Breast epithelium (tissue), 4 donors: ENCODE measurements at places on chromosomes 5 and 9. TPM values are rescaled to one million over a fixed set of nuclear protein-coding genes. Genes with fewer than 3 reads are reported as not detected.

The SERF1B gene
- total RNA-seq = 41.3 TPM

The PCDHAC2 gene
- 2.6 TPM for total RNA-seq

The MEGF10 gene
- total RNA-seq = 2.3 TPM

The ZSWIM6 gene
- 11.2 TPM for total RNA-seq

The PCDHB3 gene
- 5.4 TPM for total RNA-seq

The SLC34A1 gene
- total RNA-seq = not detected

The SLC6A19 gene
- total RNA-seq = not detected

The CRHBP gene
- total RNA-seq = 0.73 TPM

The TRAPPC13 gene
- total RNA-seq = 19.7 TPM

GRCh38 chr5:73311291-73312110 is 137.1 kb downstream of the FOXD1 start:
- peak overlapping the region; percentile 56 for H3K4me3 ChIP-seq
- no peaks in the 10 kb centered on the region for H3K4me1 ChIP-seq
- no peak for DNase-seq
- H3K27me3 ChIP-seq = peaks cover 3% of the 10 kb centered on the region
- H3K27ac ChIP-seq = peak overlapping the region; percentile 71

DNA sequence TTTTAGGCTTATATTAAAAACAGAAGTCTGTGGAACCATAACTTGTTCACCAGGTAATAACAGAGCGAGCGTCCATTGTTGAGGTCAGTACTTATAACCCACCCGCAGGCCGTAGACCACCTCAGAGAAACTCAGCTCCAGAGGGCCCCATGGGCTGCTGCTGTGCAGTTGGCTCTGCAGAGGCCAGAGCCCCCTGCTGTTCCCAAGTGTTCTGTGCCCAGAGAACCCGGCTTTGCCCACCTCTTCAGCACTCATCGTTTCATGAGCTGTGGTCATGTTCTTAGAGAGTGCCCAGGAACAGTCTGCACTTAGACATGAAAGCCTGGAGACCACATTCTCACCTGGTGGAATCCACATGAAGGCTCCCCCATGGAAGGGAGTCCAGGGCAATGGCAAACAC is 50.4 kb upstream of the SLC2A8 start:
- no peaks in the 10 kb centered on the region for H3K4me1 ChIP-seq
- no peaks in the 10 kb centered on the region for H3K27me3 ChIP-seq
- H3K27ac ChIP-seq = no peak overlapping the region
- H3K36me3 ChIP-seq = peaks cover 3% of the 10 kb centered on the region
- H3K4me3 ChIP-seq = no peak overlapping the region
- no peak for DNase-seq

DNA sequence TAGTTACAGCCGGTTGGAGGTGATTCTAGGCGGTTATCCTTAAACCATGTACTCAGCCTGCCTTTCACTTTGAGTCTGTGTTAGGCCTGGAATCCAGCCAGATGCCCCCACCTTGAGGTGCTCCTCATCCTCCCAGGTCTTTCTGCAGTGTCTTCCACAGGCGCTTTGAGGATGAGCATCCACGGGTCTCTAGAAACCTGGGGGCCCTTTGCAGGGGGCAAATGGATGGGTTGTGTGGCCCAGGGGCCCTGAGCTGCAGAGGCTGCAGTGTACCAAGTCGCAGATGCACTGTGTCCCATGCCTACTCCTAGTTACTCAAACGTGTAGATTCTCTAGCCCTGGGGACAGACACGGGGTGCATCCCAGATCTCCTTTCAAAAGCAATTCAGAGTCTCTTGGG is 242.1 kb upstream of the IRX1 start:
- H3K4me1 ChIP-seq = no peaks in the 10 kb centered on the region
- H3K4me3 ChIP-seq = no peak overlapping the region
- no peaks in the 10 kb centered on the region for H3K27me3 ChIP-seq
- H3K36me3 ChIP-seq = no peaks in the 10 kb centered on the region
- no peak overlapping the region for H3K27ac ChIP-seq

- H3K4me1 ChIP-seq = no peaks in the 10 kb centered on the region
- DNase-seq = no peak
- H3K4me3 ChIP-seq = no peak overlapping the region
These were observed 1.4 kb upstream of the GLIS3 start for GRCh38 chr9:4301296-4301695.

- H3K4me1 ChIP-seq = no peaks in the 10 kb centered on the region
- DNase-seq = no peak
- H3K36me3 ChIP-seq = no peaks in the 10 kb centered on the region
- H3K27me3 ChIP-seq = no peaks in the 10 kb centered on the region
These were observed 348.4 kb downstream of the BRINP1 start for GRCh38 chr9:119020730-119021333.

- H3K4me3 ChIP-seq = no peak overlapping the region
- H3K36me3 ChIP-seq = no peaks in the 10 kb centered on the region
- no peak for DNase-seq
- H3K27me3 ChIP-seq = no peaks in the 10 kb centered on the region
These were observed 117.7 kb upstream of the ALDH1B1 start for GRCh38 chr9:38274800-38275199.

DNA sequence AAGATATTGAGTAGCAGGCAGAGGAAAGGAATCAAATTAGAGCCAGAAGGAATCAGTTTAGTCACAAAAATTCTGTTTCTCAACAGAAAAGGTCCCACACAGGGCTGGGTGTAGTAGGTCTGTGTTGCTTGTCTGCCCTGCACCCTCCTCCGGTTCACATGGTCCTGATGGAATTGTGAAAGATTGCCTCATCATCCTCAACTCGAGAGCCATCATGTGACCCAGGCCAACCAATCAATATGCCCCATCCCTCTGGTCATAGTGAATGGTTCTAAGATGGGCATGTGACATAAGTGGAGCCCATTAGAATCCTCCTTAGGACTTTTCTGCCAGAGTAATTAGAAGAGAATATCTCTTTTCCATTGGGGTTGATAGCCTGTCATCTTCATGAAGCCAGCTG is 56.7 kb upstream of the RAD23B start:
- no peaks in the 10 kb centered on the region for H3K27me3 ChIP-seq
- no peak overlapping the region for H3K4me3 ChIP-seq
- no peaks in the 10 kb centered on the region for H3K36me3 ChIP-seq
- no peaks in the 10 kb centered on the region for H3K4me1 ChIP-seq

DNA sequence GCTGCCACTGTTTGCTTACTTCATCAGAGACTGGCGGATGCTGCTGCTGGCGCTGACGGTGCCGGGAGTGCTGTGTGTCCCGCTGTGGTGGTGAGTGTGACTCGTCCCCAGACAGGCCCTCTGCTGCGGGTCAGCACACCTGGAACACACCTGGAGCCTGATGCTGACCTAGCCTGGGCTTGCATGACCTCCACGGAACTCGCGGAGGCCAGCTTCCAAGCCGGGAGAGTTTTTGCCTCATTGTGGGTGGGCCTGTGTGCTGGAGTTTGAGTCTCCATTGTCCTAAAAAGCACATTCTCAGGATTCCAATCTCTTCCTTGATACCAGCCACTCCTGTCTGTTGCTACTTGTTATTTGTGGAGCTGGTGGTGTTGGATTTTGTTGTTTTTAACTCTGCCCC is 28.1 kb downstream of the SLC22A4 start:
- H3K36me3 ChIP-seq = no peaks in the 10 kb centered on the region
- H3K27me3 ChIP-seq = no peaks in the 10 kb centered on the region
- no peak for DNase-seq
- H3K27ac ChIP-seq = no peak overlapping the region

DNA sequence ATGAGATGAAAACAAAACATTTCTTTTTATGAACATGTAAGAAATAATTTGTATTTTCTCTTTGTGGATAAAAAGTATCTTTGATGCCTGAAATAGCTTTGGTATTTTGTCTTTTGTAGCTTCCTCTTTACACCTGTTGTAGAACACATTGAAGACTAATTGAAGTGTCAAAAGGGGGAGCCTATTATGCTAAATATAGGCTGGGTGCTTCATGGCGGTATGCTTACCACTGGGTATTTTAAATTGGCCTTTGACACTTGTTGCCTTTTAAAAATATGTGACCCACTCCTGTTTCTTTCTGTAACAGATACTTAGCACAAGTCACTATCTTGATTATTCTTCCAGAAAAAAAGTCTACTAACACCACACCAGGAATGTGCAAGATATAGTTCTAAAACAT is 226.4 kb downstream of the KIAA0825 start:
- H3K27me3 ChIP-seq = no peaks in the 10 kb centered on the region
- H3K4me1 ChIP-seq = no peaks in the 10 kb centered on the region
- no peak overlapping the region for H3K4me3 ChIP-seq
- no peaks in the 10 kb centered on the region for H3K36me3 ChIP-seq
- DNase-seq = no peak
- H3K27ac ChIP-seq = no peak overlapping the region

DNA sequence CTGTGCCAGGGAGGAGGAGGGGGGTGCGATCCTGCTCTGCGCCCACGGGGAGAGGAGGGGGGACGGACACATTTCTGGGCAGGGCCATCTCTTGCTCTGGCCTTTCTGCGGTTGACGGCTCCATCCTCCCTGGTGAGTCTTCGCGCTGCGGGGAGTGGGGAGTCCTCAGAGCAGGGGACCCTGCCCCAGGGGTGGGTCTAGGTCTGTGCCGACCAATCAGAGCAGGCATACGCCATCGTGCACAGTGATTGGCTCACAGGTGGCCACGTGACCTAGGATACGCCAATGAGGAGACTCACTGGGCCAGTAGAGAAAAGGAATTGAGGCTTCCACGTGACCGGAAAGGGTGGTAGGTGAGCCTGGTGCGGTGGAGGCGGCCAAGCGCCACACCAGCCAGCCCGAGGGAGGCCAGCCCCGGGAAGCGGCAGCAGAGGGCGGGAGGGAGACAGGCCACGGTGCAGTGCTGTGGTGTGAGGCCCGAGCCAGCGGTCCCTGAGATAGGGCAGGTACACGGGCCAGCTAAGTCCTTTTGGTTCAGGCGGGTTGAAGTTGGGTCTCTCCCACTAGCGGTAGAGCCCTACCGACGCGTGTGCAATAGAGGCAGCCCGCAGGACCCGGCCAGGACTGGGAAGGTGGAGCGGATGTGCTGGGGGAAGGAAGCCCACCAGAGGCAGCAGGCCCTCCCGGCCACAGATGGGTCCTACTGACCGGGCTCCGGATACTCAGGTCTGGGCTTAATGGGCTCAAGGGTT is 65.2 kb upstream of the RNF130 start:
- H3K27me3 ChIP-seq = no peaks in the 10 kb centered on the region
- H3K4me1 ChIP-seq = no peaks in the 10 kb centered on the region
- no peak overlapping the region for H3K4me3 ChIP-seq
- H3K27ac ChIP-seq = no peak overlapping the region
- DNase-seq = no peak

DNA sequence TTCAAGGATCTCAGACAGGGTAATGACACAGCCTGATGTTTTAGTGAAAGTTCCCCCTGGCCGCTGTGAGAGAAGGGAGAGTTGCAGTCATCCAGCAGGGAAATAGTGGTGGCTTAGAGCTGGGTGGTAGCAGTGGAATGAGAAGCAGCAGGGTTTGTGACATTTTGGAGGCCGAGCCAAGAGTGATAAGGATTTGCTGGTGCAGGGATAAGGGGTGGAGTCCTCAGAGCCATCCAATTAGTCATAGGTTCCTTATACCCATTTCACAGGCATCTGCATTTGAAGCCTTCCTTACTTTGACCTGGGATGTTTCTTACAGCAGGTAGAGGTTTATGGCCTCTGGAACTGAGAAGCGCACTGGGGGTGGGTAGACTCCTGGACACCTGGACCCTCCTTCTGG is 12.8 kb downstream of the JADE2 start:
- H3K27ac ChIP-seq = no peak overlapping the region
- DNase-seq = no peak
- peaks cover 22% of the 10 kb centered on the region for H3K36me3 ChIP-seq
- H3K4me1 ChIP-seq = no peaks in the 10 kb centered on the region
- no peaks in the 10 kb centered on the region for H3K27me3 ChIP-seq

- H3K4me1 ChIP-seq = no peaks in the 10 kb centered on the region
- no peak for DNase-seq
- H3K27ac ChIP-seq = no peak overlapping the region
- peaks cover 4% of the 10 kb centered on the region for H3K36me3 ChIP-seq
These were observed 651.0 kb downstream of the TAF11L14 start for GRCh38 chr5:18285257-18285656.

DNA sequence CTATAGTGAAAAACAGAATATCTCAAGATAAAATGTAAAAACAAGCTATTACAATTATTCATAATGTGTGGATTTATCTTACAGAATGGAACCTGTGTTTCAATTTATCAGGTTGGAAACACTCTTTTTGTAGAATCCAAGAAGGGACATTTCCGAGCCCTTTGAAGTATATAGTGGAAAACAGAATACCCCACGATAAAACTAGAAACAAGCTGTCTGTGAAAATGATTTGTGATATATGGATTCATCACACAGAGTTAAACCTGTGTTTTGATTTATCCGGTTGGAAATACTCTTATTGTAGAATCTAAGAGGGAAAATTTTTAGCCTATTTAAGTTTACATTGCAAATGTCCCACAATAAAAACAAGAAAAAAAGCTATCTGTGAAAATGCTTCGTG is 388.2 kb downstream of the PRDM9 start:
- H3K27me3 ChIP-seq = no peaks in the 10 kb centered on the region
- DNase-seq = no peak

GRCh38 chr5:178199581-178200434 is 4.5 kb upstream of the HNRNPAB start:
- no peak overlapping the region for H3K27ac ChIP-seq
- H3K36me3 ChIP-seq = no peaks in the 10 kb centered on the region
- no peaks in the 10 kb centered on the region for H3K4me1 ChIP-seq
- H3K4me3 ChIP-seq = no peak overlapping the region
- H3K27me3 ChIP-seq = no peaks in the 10 kb centered on the region

DNA sequence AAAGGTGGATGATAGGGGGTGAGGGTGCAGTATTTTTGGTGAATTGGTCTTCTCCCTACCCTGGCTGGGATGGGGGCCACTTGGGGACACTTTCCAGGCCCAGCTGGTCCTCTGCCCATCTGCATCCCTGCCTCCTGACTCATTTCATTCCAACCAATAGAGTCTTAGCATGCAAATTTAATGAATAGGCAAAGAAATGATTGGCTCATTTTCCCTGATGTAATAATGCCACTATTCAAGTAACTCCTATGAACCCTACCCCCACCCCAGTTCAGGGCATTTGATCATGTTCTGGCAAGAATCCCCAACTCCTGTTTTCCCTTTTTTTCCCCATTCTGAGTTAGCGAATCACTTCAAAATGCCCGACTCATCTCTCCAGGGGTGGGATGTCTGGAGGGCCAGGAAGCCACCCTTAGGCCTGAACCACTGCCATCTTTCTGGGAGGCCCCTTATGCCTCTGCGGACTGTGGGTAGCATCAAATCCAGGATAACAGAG is 56.7 kb downstream of the PCDH1 start:
- H3K4me1 ChIP-seq = no peaks in the 10 kb centered on the region
- H3K36me3 ChIP-seq = no peaks in the 10 kb centered on the region
- peak overlapping the region; percentile 69 for H3K27ac ChIP-seq
- no peak for DNase-seq
- no peaks in the 10 kb centered on the region for H3K27me3 ChIP-seq

GRCh38 chr5:125109816-125110215 is 363.4 kb upstream of the ZNF608 start:
- H3K27me3 ChIP-seq = no peaks in the 10 kb centered on the region
- H3K36me3 ChIP-seq = no peaks in the 10 kb centered on the region
- H3K27ac ChIP-seq = no peak overlapping the region
- DNase-seq = no peak
- no peak overlapping the region for H3K4me3 ChIP-seq
- H3K4me1 ChIP-seq = no peaks in the 10 kb centered on the region

GRCh38 chr9:37528652-37529471 is 43.1 kb downstream of the POLR1E start:
- H3K27ac ChIP-seq = peak overlapping the region; percentile 67
- H3K36me3 ChIP-seq = no peaks in the 10 kb centered on the region
- no peaks in the 10 kb centered on the region for H3K27me3 ChIP-seq
- H3K4me1 ChIP-seq = no peaks in the 10 kb centered on the region
- H3K4me3 ChIP-seq = peak overlapping the region; percentile 47
